ENCODE measurements at places on chromosomes 6 and 20.

DNA sequence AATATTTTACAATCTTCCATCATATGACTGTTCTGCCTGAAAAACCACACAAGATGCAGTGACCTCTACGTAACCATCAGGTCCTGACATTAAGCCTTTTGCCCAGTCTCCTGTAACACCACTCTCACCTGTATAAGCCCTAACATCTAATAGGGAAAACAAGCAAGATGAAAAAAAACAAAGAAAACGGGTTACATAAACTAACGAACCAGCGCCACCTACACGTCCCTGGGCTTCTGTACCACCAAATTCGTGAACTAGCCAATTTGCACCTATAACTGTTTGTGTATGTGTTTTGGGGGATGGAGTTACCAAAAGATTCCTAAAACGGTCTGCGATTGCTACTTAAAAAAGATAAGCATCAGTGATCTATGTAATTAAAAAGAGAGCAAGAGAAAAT lies 70.2 kb downstream of the BLOC1S5 start:
- no peak for DNase-seq

DNA sequence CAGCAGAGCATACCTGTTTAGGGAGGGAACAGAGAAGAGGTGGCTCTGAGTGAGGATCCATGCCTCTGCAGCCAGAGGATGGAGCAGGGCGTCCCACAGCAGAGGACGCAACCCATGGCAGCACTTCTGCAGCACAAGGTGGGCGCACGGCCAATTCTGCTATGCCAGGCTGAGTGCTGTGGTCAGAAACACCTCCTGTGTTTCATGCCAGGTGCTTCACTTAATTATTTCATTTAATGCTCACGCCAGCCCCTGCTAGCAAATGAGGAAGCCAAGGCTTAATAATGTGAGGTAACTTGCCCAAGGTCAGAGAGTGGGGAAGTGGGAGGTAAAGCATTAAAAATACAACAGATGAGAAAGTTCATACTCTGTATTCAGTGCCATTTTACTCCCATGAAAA lies 68.5 kb upstream of the PTGIS start:
- no peak for DNase-seq

- no peak for DNase-seq
Observed at GRCh38 chr6:80148220-80148619, 41.7 kb downstream of the BCKDHB start.

DNA sequence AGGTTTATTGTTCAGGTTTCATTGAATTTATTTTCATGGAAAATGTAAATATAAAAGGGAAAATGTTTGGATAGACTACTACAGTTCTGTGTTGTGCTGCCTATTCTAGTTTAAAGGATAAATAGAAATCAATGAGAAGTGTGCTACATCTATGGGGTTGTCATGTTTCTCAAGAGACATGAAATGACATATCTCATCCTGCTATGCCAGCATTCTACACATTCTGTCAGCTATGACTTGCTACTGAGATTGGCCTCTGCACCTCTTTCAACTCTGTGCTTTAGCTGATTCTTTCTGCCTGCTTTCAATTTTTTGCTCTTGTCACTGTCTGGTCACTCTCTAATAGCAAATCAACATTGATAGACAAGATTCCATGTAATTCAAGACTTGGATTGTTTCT lies 33.8 kb upstream of the COL19A1 start:
- no peak for DNase-seq

GRCh38 chr6:125275779-125276178 lies 26.0 kb downstream of the HDDC2 start:
- DNase-seq = no peak

- no peak for DNase-seq
Observed at GRCh38 chr6:56624728-56625069, 18.0 kb downstream of the DST start.

- DNase-seq = no peak
Observed at GRCh38 chr6:50586331-50586675, 127.0 kb upstream of the TFAP2D start.
